H4 (cell line): ENCODE measurements at places on chromosomes 11 and 22. TPM values are rescaled to one million over a fixed set of nuclear protein-coding genes. Genes with fewer than 3 reads are reported as not detected.

CEP126 gene
- total RNA-seq: 1.1 and 1.2 TPM in 2 replicates

GNB1L gene
- 5.7 and 12.4 TPM in 2 replicates for total RNA-seq

OR5B21 gene
- total RNA-seq: not detected in 2 replicates

FAM111B gene
- total RNA-seq: 19.9 and 29.0 TPM in 2 replicates

FADS2 gene
- total RNA-seq: 44.2 and 54.8 TPM in 2 replicates

MAP4K2 gene
- total RNA-seq: 18.0 and 40.9 TPM in 2 replicates

SLC22A6 gene
- not detected in 2 replicates for total RNA-seq

PLAAT3 gene
- 4.7 and 9.0 TPM in 2 replicates for total RNA-seq
